ENCODE measurements at places on chromosomes 12 and 14.
A peak's percentile ranks its signal among the peaks of the same experiment; 100 is the strongest.

DNA sequence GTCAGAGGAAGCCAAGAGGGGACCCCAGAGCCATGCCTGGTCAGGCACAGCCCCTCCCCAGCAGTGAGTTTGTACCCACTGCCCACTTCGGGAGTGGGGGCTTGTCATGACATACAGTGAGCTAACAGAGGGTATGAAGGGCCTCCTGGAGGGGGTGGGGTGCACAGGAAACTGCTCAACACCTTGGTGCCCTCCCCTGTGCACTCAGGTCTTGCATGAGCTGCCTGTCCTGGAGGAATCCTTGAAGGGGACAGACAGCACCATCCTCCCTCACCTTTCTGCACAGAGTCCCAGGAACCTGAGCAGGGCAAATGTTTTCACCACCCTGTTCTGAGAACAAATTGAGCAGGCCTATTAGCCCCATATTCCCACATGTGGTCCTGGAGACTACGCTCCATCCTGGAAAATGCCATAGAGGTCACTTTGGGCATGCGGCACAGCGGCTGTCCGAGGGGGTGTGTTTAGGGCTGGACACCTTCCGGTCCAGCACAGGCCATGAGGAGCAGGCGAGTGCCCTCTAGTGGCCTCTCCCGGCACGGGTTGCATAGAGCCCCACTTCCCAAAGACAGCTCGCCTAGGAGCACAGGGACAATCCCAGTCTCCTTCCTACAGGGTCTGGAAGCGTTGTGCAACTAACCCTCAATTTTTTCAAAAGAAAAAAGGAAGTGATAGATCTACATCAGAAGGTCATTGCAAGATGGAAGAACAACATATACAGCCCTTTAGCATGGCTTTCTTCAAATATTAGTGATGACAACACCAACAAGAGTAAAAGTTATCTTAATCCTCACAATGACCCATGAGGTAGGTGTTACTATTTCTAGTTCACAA is 31.9 kb upstream of the ZFP36L1 start:
- H3K36me3 ChIP-seq, result no peaks in the 10 kb centered on the region
- H3K27me3 ChIP-seq, result no peaks in the 10 kb centered on the region
- no peak overlapping the region for H3K27ac ChIP-seq
- no peaks in the 10 kb centered on the region for H3K4me1 ChIP-seq
- peak; percentile 81 for DNase-seq

DNA sequence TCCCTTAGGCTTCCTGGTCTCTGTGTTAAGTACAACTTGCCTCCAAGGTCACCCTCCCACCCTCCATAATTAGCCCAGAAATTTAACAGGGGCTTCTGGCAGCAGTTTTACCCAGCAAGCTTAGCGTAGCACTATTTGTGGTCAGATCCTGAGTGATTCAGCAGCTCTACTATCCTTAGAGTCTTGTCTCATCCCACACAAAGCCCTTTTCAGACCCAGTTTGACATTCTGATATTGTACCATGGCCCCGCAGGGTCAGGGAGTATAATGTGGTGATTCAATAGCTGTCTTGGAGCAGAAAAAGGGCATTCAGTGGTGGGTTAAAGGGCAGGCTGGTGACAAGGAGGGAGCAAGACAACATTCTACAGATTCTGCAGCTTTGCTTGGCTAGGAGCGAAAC is 153.8 kb upstream of the DDHD1 start:
- no peak overlapping the region for H3K4me3 ChIP-seq
- no peak overlapping the region for H3K27ac ChIP-seq
- no peaks in the 10 kb centered on the region for H3K36me3 ChIP-seq
- H3K4me1 ChIP-seq, result peaks cover 2% of the 10 kb centered on the region
- no peak for DNase-seq

GRCh38 chr14:49959822-49960408 is 67.0 kb downstream of the ARF6 start:
- no peak for DNase-seq
- H3K4me3 ChIP-seq, result no peak overlapping the region
- no peaks in the 10 kb centered on the region for H3K4me1 ChIP-seq
- H3K36me3 ChIP-seq, result no peaks in the 10 kb centered on the region
- no peaks in the 10 kb centered on the region for H3K27me3 ChIP-seq
- H3K27ac ChIP-seq, result no peak overlapping the region

DNA sequence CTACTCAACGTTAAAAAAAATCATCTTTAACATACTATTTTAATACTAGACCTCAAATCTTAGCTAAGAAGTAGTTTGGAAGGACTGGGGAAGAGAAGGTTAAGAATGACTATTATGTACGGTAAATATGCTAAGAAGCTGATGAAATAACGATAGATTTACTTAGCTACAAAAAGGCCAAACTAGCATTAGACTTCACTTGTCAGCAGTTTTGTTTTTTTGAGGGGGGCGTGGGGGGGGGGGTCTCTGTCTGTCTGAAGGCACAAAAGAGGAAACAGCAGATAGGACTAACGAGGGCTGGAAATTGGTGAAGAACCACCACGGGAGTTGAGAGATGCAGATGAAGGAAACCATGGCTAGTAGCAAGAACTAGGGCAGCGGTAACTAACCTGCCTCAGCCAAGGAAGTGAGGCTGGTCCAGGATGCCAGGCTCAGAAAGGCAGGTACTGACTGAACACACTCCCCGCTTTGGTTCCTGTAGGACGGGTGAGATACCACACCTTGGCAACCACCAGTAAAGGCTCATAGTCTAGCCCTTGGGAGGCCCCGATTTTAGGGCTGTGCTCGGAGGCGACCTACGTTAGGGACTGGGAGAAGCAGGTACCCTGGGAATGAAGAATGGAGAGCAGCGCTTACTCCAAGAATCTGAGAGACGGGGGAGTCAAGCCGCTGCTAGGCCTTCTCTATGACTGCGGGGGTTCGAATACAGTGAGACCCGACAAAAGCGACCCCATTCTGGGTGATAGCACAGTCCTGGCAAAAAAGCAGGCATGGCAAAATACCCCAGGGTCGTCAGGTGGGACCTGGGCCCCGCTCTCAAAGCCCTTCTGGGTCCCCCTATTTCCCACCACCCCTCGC is 675 bp downstream of the NEDD8 start:
- no peaks in the 10 kb centered on the region for H3K27me3 ChIP-seq
- peaks cover 21% of the 10 kb centered on the region for H3K4me1 ChIP-seq
- peaks cover 5% of the 10 kb centered on the region for H3K36me3 ChIP-seq
- H3K27ac ChIP-seq, result peak overlapping the region; percentile 75
- DNase-seq, result no peak
- peak overlapping the region; percentile 84 for H3K4me3 ChIP-seq

GRCh38 chr12:87670448-87670847 is 358.8 kb downstream of the C12orf50 start:
- no peak overlapping the region for H3K4me3 ChIP-seq
- H3K4me1 ChIP-seq, result no peaks in the 10 kb centered on the region
- DNase-seq, result no peak
- H3K27ac ChIP-seq, result no peak overlapping the region
- no peaks in the 10 kb centered on the region for H3K36me3 ChIP-seq

DNA sequence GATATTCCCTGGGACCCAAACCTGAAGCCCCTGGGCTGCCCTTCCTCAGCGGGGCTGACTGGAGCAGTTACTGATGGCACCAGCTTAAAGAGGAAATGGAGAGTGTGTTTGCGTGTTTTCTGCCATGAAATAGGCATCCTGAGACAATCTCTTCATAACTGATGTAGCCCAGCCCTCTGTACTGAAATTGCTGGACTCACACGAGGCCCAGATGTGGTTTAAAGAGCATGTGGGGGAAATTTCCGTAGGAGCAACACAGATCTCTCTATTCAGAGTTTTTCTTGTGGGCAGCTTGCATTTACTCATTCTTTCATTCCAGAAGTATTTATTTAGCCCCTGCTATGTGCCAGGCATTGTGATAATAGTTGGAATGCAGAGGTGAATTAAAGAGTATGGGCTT is 782.1 kb upstream of the TBX3 start:
- H3K36me3 ChIP-seq, result no peaks in the 10 kb centered on the region
- H3K4me3 ChIP-seq, result no peak overlapping the region
- DNase-seq, result no peak
- H3K27ac ChIP-seq, result no peak overlapping the region

DNA sequence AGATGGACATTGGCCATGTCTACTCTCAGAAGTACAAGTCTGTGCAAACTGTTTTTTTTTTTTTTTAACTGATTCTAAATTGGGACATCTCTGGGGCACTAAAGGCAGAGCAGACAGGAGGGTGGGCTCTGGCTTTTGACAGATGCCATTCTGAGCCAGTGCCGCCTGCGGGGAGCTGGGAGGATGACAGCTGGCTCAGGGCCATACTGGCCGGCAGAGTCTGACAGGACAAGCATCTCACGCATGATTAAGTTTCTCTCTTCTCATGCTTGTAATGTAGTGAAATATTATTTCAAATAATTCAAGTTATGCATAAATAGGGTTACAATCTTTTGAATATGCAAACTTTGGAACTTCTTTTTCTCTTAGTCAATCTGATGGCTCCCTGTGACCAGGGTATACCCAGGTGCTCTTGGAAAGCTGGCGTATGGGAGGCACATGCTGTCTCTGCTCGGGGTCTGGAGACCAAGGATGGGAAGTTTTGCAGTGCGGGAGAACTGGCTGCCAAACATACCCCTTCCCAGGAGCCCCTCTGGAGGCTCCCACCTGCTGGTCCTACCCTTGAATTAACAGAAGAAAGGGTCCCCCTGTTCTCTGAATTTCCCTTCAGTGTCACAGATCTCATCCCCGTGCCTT is 7.6 kb downstream of the CDCA4 start:
- H3K36me3 ChIP-seq, result peaks cover 11% of the 10 kb centered on the region
- no peak overlapping the region for H3K27ac ChIP-seq
- H3K4me3 ChIP-seq, result no peak overlapping the region
- DNase-seq, result peak; percentile 30
- no peaks in the 10 kb centered on the region for H3K27me3 ChIP-seq
- peaks cover 7% of the 10 kb centered on the region for H3K4me1 ChIP-seq

DNA sequence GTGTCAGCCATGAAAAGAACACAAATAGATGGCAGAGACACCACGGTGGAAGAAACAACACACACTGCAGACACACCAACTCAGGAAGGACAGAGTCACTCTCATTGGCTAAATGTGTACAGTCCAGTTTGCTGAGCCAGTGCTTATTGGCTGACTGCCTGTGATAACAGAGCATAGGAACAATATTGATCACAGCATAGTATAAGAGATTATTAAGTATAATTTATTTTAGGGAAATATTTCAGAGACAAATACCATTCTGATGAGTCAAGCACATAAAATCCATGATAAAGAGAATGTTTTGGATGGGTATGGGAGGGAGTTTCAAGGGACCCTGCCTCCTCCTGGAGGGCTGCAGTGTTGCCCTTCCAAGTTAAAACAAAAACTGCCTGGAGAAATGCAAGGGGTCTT is 50.9 kb downstream of the BTG1 start:
- no peaks in the 10 kb centered on the region for H3K27me3 ChIP-seq
- no peak overlapping the region for H3K27ac ChIP-seq
- no peaks in the 10 kb centered on the region for H3K36me3 ChIP-seq
- H3K4me1 ChIP-seq, result peaks cover 1% of the 10 kb centered on the region

DNA sequence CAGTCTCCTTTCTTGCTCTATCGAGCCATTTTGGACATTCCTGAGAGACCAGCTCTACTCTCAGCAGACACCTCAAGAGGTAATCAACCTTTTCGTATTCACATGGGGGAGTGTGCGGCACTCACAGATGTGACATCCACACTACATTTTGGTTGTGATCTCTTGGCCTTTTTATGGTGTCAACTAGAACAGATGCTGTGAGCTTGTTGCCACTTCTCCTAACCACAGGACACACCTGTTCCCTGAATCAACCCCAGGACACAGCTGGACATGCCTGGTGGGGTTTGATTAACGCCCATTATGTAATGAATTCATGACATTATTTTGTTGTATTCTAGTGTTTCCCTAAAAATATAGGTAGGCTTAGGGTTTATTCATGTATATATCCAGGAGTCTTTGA is 1143.6 kb downstream of the TMEM121 start:
- H3K27ac ChIP-seq, result no peak overlapping the region
- no peaks in the 10 kb centered on the region for H3K36me3 ChIP-seq
- no peak for DNase-seq
- no peak overlapping the region for H3K4me3 ChIP-seq
- H3K4me1 ChIP-seq, result no peaks in the 10 kb centered on the region

GRCh38 chr14:22870811-22871223 is 723 bp upstream of the LRP10 start:
- DNase-seq, result no peak
- peaks cover 4% of the 10 kb centered on the region for H3K4me1 ChIP-seq
- H3K36me3 ChIP-seq, result peaks cover 18% of the 10 kb centered on the region
- H3K4me3 ChIP-seq, result no peak overlapping the region
- peak overlapping the region; percentile 97 for H3K27ac ChIP-seq
- no peaks in the 10 kb centered on the region for H3K27me3 ChIP-seq

GRCh38 chr14:33837943-33838683 is 112.8 kb downstream of the EGLN3 start:
- no peak overlapping the region for H3K4me3 ChIP-seq
- no peak for DNase-seq
- H3K4me1 ChIP-seq, result no peaks in the 10 kb centered on the region
- no peaks in the 10 kb centered on the region for H3K27me3 ChIP-seq
- no peaks in the 10 kb centered on the region for H3K36me3 ChIP-seq

- H3K27ac ChIP-seq, result no peak overlapping the region
- no peak overlapping the region for H3K4me3 ChIP-seq
- no peak for DNase-seq
- H3K27me3 ChIP-seq, result no peaks in the 10 kb centered on the region
Observed at GRCh38 chr12:65648461-65648860, 175.8 kb upstream of the HMGA2 start.

DNA sequence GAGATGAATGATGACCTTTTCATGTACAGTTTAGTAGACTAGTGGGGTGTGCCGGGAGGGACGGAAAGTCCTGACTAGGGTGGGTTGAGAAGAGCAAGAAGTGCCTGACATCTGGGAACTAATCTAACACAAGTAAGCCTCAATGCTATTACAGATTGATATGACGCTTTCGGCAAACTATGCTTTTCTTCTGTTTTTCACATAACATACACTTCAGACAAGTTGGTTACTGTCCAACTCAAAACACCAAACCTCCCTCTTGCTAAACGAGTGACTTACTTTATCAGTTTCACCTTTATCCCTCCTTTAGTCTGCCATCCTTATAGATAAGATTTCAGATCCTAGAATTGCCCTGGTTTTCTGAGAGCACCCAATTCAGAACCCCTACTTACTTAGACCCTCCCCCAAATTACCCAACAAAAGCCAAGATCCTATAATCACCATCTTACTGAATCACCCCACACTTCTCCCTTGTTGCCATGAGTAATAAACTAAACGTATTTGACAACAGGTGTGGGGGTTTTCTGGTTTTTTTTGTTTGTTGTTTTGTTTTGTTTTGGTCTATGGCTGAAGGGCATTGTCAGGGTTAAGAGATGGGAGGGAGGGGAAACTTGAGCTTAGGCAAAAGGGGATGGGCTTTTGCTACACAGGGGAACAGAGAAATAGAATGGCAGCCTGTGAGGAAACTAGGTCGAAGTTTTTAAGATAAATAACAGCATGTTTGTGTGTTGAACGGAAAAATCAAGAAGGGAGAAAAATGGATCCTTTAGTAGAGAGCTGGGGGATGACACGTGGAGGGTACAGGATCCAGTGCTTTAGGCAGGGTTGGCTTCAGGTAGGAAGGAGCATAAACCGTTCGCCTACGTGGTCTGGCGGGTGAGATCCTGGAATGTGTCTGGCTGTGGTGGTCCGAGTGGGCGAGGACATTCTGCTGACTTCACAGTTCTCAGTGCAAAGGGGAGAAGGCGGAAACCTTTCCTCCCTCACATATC is 6.1 kb upstream of the PSMA3 start:
- H3K4me1 ChIP-seq, result no peaks in the 10 kb centered on the region
- peak overlapping the region; percentile 24 for H3K4me3 ChIP-seq
- H3K27ac ChIP-seq, result peak overlapping the region; percentile 80

- H3K36me3 ChIP-seq, result peaks cover 39% of the 10 kb centered on the region
- no peaks in the 10 kb centered on the region for H3K27me3 ChIP-seq
- no peak overlapping the region for H3K4me3 ChIP-seq
- no peak for DNase-seq
- peaks cover 6% of the 10 kb centered on the region for H3K4me1 ChIP-seq
- H3K27ac ChIP-seq, result no peak overlapping the region
Observed at GRCh38 chr12:122141911-122142725, 31.9 kb downstream of the IL31 start.
